Hepatocyte (in vitro differentiated cells): ENCODE measurements at places on chromosomes 13 and 19.

- DNase-seq: no peak
Observed at GRCh38 chr19:30602661-30603350, 230.6 kb downstream of the ZNF536 start.

- no peak for DNase-seq
Observed at GRCh38 chr19:38561658-38562057, 56.1 kb downstream of the MAP4K1 start.

DNA sequence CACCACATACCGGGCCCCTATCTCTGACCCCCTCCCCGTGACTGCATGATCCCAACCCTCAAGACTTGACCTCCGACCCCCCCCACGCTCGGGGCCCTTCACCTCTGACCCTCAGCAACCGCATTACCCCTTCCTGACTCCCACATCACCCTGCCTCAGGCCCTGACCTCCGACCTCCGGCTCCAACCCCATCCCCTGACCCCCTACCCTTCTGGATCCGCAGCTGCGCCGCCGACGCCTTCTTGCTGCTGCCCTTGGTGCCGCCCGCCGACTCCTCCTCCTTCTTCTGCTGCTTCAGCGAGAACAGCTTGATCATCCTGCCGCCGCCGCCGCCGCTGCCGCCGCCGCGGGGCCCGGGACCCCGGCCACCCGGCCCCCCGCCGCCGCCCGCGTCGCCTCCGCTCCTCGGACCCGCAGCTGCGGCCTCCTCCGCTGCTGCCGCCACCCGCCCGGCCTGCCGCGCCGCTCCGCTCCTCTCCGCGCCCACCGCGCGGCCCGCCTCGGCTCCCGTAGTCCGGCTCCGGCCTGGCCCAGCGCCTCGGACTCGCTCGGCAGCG lies at the start of gene UBE2M:
Gene UBE2M (minus strand): TSS at position 546 of the 557 bp plus-strand sequence. CDS start 230 bp downstream, at position 316.
- DNase-seq: peak; percentile 96

DNA sequence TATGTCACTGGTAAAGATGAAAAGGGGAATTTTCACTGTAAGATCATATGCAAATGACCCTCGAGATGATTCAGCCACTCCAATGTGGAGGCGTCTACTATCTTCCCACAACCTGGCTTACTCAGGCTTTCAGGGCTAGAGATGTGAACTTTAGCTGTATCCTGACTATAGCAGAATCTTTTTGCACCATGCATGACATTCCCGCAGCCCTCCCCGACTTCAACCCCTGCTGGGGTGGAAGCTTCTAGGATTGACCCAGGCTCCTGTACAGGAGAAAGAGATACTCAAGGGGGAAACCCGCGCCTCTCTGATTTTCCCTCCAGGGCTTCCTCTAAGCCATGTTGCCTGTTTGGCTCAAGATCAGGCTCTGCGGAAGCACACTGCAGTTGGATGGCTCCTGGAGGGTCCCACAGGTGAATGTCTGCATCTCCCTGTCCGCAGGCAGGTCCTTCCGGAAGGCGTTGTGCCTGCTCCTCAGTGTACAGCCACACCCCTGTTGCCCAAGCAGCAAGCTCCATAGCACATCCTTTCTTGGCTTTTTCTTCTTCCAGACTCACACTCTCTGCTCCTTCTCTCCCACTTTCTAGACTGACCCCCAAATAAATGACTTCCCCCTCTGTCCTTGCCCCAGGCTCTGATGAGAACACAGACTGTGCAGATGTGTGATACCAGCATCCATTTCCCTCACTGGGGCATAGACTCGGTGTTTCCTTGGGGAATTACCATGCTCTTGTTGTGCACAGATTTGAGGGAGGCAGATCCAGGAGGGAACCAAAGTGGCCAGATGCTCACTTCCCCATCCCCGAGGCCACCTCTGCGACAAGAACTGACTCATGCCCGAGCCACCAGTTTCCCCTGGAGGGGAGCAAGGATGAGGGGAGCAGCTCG lies 29.1 kb upstream of the POP4 start:
- no peak for DNase-seq

- DNase-seq: no peak
Observed at GRCh38 chr13:78376033-78376432, 227.3 kb downstream of the POU4F1 start.

DNA sequence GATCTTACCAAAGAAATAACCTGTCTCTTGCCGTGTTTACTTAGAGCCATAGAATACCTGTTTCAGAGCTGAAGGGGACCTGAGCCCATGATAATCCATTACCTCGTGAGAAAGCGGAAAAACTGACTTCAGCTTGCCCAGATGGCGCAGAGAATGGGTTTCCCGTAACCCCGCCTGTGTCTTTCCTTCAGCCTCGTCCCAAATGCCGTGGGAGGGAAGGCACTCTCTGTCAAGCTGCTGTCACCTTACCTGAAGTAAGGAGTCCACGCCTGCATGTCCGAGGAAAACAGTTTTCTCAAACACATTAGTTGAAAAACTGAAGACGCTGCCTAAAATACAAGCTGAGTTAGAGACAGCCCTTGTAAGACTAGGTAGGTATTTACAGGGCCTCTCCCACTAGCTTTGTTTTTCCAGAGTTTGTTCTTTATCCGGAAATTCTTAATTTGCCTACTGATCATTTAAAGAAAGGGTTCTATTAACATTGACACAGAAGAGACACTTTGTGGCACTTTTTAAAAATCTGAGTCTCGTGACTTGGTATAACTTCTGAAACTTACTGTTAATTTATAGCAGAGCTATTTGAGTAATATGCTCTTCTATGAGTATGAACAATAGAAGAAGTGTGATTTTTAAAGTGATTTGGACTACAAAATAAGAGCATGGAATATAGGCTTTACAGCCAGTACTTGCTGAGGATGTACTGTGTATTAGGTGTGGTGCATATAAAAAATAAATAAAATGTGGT lies 1.3 kb upstream of the INTS6 start:
- DNase-seq: peak; percentile 46

DNA sequence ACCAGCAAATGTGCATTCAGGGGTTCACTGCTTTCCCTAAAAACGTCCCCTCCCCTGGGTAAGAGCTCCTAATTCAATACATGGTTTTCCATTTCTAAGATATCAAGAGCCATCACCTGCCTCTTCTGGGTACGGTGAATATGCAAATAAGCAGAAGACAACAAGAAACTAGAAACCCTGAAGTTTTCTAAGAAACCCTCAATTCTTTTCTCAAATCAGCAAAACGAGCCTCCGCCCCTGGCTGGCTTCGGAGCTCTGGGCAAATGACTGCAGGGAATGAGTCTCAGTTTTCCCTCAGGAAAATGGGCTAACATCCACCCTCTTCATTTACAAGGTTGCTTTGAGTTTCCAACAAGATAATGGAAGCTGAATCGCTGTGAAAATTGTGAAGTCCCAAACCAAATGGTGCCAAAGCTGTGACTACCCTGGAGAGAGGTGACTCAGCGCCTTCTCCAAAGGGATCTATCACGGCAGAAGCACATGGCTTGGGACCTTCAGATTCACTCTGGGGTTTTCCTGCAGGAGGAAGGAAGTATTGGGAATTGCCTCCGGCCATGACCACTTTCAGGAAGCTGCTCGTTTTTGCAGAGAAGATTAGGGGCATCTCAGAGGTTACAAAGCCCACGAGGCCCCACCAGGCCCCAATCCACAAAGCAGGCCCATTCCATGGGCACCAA lies 26.6 kb downstream of the KLF2 start:
- DNase-seq: peak; percentile 2

DNA sequence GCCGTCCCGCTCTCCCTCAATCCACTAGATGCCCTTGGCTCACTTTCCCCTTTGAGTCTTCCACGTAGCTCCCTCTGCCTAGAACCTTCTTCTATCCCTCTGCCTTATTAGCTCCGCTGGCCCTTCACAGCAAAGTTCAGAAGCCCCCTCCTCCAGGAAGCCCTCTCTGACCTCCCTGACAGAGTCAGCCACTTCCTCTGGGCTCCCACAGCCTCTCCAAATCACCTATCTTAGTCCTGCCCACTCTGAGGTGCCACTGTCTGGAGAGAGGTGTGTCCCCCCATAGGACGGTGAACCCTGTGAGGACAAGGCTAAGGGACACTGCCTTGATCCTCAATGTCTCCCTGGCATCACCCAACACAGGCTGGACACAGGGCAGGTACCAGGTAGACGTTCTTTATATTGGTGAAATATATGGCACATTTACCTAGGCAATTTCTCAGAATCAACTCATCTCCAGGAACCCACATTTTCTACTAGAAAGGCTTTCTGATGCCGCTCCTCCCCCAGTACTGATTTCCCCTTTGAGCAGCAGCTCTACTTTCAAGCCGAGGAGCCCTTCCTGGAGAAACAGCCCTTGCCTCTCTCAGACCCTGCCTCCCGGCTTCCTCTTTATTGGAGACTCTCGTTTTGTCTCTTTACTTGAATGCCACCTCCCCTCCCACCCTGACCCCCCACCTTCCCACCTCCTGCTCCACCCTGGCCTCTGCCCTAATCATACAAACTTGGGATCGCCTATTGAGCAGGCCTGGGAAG lies 3.4 kb upstream of the TGFB1 start:
- no peak for DNase-seq

DNA sequence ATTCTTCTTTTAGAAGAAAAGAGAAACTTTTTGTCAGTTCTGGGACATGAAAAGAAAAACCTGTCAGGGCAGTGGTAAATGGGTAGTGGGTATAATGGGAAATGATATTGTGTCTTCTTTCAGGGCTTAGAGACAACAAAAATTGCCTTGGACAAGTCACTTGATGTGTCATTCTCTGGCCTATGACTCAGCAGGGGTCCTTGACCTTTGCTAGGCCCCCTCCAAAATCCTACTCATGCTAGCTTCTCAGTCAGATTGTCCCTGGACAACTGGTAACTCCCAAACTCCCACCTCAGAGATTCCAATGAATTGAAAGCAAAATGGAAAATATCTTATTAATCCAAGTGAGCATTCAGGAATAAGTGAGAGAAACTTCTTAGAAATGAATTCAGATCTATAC lies 258.8 kb upstream of the SPRY2 start:
- no peak for DNase-seq

DNA sequence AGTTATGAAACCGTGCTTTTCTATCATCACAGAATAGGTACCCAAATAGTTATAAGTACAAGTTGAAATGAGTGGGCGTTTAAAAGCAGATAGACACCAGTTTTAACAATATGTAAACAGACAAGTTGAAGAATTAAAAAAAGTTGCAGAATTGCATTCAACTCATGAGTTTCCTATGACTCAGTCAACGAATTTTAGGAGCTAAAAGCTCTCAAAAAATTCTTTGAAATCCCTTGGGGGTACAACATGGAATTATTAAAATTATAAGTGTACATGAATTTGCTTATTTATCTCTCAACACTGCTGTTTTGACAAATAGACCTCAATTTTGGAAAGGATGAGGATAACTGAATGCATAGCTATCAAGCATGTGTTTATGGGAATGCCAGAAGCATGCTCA lies 693.4 kb downstream of the PCDH9 start:
- DNase-seq: no peak

GRCh38 chr19:8308891-8309291 lies 733 bp upstream of the CD320 start:
- DNase-seq: no peak

GRCh38 chr19:15072930-15073647 lies 8.9 kb upstream of the OR1I1 start:
- peak; percentile 32 for DNase-seq

DNA sequence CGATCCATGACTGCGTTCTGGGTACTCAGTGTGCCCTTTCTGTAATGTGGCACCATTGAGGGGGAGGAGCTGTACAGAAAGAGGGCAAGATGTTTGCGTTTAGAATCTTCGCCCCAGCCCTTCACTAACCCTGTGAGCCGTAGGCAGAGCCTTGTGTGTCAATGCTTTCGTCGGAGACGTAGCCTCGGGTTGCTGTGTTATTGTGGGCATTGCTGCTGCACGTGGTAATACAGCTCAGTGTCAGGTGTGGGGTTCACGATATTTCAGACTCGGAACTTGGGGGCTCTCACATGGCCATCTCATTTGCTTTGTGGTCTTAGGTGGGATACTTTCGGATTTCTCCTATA lies 6.1 kb downstream of the RPS9 start:
- no peak for DNase-seq

GRCh38 chr13:110227416-110227815 lies 79.5 kb downstream of the COL4A1 start:
- no peak for DNase-seq

GRCh38 chr19:33512580-33513137 lies 8.9 kb downstream of the PEPD start:
- DNase-seq: no peak

DNA sequence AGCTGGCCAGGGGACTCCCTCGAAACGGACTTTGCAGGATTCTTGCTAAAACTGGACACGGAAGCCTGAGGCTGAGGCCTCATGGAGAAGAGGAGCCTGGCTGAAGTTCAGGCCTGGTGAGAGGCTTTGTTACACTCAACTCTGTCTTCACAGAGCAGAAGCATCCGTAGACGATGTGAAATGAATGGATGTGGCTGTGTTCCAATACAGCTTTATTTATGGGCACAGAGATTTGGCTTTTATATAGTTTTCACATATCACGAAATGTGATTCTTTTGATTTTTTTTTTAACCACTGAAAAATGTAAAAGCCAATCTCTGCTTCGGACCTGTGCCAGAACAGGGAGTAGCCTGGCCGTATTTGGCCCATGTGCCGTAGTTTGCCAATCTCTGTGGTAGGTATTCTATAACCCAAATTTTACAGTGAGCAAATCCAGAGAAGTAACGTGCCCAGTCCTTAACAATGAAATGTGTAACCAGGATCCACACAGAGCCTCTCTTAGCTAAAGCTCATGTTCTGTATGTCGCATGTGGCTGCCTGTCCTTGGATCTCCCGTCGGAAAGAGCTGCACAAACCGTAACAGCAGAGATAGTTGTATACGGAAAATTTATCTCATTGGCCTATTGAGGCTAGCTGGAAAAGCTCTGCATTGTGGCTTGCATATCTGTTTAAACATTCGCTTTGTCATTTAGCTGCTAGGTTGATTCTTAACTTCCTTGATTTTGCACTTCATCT lies 171.6 kb upstream of the RNF113B start:
- no peak for DNase-seq

GRCh38 chr19:45076029-45076850 lies at the start of gene ZNF296:
Gene ZNF296 (minus strand): TSS chr19:45076478. CDS start chr19:45076373, 105 bp downstream.
- DNase-seq: peak; percentile 90

- DNase-seq: no peak
Observed at GRCh38 chr19:32396046-32396652, 9.4 kb upstream of the DPY19L3 start.

GRCh38 chr19:15396436-15396835 lies 16.8 kb upstream of the AKAP8 start:
- no peak for DNase-seq

DNA sequence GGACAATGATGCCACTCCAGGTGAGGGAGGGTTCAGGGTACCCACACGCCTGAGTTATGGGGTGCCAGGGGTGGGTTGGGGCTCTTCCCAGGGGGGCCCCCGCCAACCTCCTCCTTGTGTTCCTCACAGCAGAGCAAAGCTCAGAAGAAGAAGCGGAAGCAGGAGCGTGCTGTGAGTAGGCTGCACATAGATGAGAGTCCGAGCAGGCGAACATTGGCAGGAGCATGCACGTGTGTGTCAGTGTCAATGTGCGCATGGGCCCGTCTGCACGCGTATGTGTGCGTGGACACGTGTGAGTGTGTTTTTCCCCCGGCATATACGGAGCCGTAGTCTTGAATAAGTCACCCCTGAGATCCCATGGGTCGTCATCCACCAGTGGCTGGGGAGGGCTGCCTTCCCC lies 12.4 kb upstream of the USE1 start:
- peak; percentile 3 for DNase-seq
